SK-N-DZ (cell line): ENCODE measurements at places on chromosomes 7 and 10.

- no peak for DNase-seq
Observed at GRCh38 chr10:99540657-99541531, 8.2 kb downstream of the NKX2-3 start.

DNA sequence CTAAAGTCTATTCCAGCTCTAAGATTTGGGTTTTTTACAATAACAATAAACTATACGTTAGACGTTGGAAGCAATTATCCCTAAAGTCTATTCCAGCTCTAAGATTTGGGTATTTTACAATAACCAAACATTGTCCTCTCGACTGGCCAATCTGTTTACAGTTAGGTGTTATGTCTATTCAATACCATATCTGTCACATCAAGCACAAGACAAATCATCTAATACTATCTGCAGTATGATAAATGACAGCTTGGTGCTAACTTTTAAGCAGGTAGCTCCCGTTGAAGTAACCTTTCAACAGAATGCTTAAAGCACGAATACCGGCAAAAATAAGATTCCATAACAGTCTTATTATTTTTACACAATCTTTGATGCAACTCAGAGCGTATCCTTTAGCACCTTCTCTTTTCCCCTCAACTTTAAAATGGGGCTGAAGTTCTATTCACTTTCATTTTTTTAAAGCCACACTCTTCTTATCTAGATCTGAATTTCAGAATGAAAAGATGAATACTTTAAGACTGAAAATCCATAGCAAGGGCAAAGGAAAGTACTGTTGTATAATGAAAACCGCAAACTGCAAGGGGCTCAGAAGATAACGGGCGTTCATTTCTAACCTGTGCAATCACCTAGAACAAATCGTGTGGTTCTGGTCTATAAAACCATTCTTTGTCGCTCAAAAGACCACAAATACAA, 925 bp downstream of the H2AZ2 start:
- DNase-seq, result no peak

DNA sequence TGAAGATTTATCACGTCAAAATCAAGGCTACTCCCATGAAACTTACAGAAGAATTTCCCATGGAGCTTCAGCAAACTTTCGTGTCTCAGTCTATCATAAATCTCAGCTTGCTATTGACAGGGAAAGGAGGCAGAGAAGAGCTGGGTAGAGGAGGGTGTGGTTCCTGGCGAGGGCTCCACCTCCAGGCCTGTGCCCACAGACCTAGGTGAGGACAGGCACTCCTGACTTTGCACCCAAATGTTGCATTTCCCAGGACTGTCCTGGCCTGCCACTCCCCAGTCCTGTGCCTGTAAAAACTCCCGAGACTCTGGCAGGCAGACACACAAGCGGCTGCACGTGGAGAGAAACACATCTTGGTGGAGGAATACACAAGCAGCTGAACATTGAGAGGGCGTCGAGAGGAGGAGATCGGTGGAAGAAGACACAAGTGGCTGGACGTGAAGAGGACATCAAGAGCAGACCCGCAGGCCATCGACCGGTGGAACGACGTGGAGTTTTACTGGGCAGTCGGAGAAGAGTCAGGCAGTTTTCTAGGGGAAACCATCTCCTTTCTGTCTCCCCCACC, 145.1 kb downstream of the CTNNA3 start:
- no peak for DNase-seq

DNA sequence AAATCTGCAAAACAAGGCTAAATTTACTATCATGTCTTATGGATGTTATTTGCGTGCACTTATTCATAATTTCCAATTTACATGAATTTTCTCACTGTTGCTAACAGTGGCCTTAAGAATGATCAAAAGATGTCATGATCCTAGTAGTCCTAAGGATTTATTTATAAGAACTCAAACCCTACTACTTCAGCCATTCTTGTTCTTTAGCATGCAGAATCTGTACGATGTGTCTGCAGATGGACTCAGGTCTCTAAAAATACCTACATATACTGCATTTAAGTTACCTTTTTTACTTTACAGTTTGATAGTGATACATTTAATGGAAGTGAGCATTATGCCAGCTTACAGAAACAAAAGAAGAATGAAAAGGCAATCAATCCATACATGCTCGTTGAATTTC, 91.2 kb downstream of the ZNF277 start:
- DNase-seq, result no peak

- no peak for DNase-seq
Observed at GRCh38 chr7:17781491-17782215, 158.6 kb downstream of the SNX13 start.

DNA sequence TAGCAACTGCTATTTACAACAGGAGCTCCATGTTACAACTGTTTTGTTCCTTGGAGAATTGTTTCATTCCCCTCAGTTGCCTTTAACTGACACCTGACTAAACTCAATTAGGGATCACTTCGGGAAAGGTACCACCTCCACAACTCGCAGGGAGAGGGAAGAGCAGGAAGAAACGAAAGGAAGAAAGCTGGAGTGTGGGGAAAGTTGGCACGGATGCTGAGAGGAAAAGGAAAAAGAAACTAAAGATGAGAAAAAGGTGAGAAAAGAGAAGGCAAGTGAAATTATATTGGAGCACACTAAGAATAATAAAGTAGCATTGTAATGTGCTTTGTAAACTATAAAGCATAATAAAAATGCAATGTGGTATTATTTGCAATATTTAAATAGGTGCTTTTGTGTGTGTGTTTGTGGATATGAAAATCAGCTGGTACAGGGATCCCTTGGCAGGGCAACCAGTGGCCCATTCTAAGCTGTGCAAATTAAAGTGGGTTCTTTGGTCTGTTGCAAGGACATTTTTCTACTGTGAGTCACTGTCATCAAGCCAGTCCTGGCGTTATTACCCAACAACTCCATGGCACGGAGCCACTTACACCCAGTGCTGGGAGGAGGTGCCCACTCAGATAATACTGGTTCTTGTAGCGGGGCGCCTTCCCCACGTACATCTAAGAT, 45.9 kb downstream of the HIPK2 start:
- DNase-seq, result no peak

DNA sequence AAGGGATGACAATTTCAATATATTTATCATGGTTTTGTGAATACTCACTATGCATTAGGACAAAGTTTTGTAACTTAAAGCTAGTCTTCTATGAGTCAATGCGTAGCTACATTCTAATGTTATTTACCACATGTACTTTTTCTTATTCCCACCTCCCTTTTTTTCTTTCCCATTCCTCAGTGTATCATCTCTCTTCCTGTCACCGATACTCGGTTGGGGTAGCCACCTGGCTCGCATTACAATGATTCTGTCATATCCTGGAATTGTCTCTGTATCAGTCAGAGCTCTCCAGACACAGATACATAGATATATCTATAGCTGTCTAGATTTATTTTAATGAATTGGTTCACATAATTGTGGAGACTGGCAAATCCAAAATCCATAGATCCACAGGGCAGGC, 9.8 kb upstream of the RALA start:
- DNase-seq, result no peak

GRCh38 chr10:63697956-63698786, 177.0 kb downstream of the REEP3 start:
- no peak for DNase-seq

GRCh38 chr10:26543567-26544306, 105.6 kb downstream of the APBB1IP start:
- DNase-seq, result no peak
